ENCODE measurements at places on chromosomes 5 and 9. TPM values are rescaled to one million over a fixed set of nuclear protein-coding genes. Genes with fewer than 3 reads are reported as not detected.

DNA sequence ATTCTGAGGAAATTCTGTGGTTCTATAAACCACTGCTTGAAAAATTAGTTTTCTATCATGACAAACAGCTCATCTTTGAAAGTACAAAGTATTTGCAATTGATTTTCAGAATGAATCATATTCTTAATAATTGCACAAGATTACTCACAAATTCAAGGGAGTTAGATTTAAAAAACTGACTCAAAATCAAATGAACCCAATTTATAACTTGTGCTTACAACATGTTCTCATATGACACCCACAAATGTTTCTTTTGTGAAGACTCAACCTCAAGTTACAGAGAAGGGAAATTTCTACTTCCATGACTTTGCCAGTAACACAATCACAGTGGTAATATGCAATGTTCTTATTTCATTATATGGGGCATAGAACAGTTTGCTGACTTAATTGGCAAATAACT, 272.0 kb upstream of the ACTBL2 start:
- DNase-seq = no peak

DNA sequence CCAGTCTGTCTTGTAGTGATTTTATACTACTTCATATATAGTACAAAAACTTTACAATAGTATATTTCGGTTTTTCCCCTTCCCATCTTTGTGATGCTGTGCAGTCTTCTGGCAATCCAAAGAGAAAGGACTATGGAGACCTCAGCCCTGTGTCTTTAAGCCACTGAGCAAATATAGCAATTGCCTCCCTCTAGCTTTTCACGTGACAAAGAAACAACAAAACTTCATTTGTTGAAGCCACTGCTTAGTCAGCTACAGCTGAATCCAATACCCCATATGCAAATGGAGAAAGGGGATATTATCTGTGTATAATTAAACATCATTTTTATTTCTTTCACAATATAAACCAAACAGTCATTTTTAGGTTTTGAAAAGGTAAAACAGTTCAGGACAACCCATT, 142.8 kb upstream of the STK32A start:
- no peak for DNase-seq

DNA sequence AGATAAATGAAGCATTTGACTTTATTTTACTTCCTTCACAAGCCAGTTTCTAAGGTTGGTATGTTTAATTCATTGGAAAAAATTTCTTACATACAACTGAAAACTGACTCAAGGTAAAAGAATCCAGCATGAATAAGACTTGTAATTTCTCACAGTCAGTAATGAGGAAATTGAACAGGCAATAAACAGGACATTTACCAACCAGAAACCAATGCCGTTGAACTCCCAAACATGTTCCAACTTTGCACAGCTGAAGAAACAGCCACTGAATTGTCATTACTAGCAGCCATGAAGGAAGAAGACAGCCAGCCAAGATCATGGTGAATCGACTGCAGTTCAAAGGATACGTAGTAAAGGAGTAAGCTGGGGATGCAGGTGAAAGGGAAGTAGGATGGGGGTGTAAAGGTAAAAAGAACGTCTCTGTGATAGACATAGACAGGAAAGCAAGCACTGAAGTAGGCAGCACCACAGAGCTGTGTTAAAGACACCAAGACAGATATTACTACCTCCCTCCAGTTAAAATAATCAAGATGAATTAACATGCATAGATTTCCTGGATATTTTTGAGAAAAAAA, 21.3 kb upstream of the SLC12A2 start:
- no peak for DNase-seq

DNA sequence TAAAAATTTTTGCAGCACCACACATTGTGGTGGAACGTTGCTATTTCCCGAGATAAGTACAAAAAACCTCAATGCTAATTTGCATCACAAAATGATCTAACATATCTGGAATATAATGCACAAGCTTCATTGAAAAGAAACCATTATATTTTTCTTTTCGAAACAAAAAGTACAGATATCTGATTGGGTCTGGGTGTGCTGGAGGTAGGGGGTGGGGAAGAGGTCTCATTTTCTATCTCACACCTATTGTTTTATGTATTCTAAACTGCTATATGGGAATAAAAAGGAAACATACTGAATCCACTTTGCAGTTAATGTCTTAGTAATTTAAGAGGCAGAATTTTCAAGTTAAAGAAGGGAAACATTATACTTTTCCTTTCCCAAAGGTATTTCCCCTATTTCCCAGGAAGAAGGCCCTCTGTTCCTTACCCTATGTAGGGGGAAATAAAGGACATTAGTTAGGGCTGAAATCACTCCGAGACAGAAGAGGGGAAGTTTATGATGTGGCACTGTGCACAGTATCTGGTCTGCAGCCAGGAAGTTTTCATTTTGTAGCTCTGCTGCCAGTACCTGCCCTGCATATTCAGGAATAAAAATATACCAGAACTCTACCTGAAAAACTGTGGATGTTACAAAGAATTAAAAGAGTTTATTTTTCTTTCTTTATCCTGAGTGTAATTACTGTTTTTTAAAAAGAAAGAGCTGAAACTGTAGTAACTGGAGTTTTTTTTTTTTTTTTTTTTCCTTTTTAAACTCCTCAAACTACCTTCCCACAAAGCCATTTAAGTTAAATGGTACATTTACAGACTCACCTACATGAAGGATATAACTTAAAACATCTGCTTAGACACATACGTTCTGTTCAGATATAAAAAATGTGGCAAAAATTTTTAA, 7.4 kb downstream of the MEF2C start:
- DNase-seq = no peak

DNA sequence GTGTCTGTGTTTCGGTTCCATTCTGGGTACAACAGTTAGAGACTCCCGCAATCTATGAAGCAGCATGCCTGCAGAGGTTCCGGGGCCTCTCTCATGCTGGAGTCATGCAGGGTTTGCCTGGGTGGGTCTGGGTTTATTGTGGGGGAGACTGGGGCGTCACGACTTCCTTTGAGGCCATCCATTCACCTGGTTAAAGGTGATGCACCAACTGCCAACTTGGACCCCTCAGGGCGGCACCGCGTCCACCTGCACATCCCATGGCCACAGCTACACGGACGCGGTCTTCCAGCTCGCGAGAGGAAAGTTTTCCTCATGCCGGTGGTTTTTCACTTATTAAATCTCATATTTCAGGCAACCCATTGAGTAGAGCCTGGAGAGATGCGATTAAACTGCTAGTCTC, 30.9 kb upstream of the IRX4 start:
- no peak for DNase-seq

DNA sequence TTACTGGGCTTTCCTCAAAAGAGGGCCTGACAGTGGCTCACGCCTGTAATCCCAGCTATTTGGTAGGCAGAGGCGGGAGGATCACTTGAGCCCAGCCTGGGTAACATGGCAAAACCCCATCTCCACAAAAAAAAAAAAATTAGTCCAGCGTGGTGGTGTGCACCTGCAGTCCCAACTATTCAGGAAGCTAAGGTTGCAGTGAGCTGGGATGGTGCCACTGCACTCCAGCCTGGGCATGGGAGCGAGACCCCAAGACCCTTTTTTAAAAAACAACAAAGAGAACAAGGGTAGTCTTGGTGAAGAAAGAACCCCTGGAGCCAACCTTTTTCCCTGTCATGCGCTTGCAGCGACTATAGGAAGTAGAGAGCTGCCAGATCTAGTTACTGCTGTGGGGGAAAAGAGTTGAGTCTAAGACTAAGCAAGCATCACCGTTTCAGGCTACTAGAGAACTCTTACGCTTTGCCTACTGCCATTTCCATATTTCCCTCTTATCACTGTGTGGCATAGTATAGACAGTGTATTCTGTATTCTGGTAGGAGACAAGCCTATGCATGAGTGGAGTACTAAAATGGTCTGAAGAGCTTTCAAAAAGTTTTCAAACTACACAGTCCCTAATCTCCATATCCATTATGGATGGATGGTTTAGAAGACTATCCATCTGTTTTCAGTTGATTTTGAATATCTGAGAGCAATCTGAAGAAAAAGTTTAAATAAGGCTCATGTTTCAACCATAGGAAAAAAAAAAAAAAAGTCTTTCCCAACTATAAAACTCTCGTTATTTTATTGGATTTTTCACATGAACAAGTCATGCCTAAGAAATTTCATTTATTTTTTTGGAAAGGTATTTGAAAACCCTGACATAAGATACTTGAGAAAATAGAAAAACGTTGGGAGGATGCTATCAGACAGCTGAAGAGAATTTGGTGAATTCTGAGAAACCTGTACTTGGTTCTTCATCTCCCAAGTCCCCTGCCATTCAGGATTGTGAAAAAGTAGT, 2.6 kb downstream of the C9orf40 start:
- DNase-seq = no peak

GRCh38 chr9:117400171-117400570, 14.7 kb downstream of the ASTN2 start:
- DNase-seq = no peak

- no peak for DNase-seq
Measured at GRCh38 chr5:96781031-96781971, 26.4 kb downstream of the ERAP1 start.

Gene C9orf153
- total RNA-seq = not detected

Gene AHRR
- 13.4 TPM for total RNA-seq

Gene TMEM8B
- total RNA-seq = 27.2 TPM

All from type B pancreatic cell (in vitro differentiated cells).